Upper lobe of right lung (tissue), 1 donor: ENCODE measurements at places on chromosomes 3 and 15. TPM values are rescaled to one million over a fixed set of nuclear protein-coding genes. Genes with fewer than 3 reads are reported as not detected.

- DNase-seq = no peak
Measured at GRCh38 chr3:39140341-39140971, 12.9 kb downstream of the CSRNP1 start.

DNA sequence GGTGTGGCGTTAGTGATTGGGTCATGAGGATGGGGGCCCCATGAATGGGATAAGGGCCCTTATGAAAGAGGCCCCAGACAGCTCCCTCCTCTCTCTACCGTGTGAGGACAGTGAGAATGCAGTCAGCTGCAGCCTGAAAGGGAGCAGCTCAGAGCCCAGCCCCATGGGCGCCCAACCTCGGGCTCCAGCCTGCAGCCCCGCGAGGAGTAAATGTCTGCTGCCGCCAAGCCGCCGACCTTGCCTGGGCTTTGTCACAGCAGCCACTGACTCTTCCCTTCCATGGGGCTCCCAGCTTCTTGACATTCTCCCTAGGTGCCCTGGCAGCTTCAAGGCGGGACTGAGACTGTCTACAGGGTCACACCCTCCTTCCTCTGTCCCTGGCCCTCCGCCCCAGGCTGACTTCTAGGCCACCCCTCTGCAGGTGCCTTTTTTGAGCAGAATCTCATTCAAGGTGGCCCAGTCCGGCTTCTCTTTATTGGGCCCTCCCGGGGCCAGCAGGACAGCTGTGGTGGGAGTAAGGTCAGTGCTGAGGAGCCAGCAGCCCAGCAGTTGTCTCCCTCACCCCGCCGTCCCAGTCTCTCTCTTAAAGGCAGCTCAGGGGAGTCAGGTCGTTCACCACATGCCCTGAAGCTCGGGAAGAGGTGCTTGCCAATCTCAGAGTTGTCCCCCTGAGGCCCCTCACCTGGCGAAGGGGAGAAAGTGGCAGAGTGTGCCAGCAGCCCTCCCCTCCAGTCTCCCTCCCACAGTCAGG lies 18.7 kb upstream of the PRR20G start:
- no peak for DNase-seq

- no peak for DNase-seq
Measured at GRCh38 chr3:17749281-17749680, 6.8 kb upstream of the TBC1D5 start.

GRCh38 chr15:92596623-92597022 lies 59.0 kb downstream of the FAM174B start:
- DNase-seq = no peak

- DNase-seq = no peak
Measured at GRCh38 chr3:150887031-150887430, 18.2 kb downstream of the MINDY4B start.

The KBTBD8 gene
- 6.0 TPM for total RNA-seq

GRCh38 chr15:60223176-60223575 lies 174.6 kb downstream of the ANXA2 start:
- no peak for DNase-seq

DNA sequence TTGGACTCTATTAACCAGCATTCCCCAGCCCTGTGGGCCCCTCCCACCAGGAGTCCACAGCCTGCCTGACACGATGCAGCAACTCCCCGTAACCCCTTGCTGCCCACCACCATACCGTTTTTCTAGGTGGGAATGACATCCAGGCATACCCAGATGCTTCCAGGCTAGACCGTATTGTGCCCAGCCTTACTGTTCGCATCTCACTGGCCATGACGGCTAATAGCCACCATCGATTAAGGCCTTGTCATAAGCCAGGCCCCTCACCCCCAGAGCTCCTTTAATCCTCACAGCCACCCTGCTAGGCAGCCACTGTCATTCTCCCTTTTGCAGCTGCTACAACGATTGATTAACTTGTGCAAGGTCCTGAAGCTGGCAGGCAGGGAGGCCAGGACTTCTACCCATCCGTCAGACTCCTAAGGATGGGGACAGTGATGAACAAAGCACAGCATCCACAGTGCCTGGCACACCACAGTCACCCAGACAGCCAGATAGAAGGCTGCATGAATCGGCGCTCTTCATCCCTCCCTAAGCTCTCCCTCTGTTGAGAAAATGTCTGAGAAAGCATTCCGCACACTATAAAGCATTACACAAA lies 60.0 kb upstream of the FLNB start:
- DNase-seq = no peak

GRCh38 chr3:188043891-188044290 lies 110.1 kb upstream of the LPP start:
- no peak for DNase-seq

The ACKR2 gene
- 5.2 TPM for total RNA-seq

DNA sequence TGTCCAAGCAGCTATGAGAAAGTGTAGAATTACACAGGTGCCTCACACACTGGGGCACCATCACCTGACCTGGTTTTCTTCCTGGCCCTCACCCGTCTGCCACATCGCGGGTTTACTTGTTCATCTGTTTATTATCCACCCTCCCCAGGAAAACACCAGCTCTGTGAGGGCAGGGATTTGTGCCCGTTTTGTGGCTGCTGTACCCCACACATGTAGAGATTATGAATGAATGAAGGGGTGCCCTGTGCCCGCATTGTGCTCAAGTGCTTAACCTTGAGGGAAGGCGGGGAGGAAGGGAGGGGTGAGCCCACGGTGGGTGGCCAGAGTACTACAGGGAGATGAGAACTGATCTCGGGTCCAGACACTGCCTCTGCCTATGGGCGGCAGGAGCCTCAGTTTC lies 108.4 kb downstream of the WNT7A start:
- no peak for DNase-seq

- DNase-seq = no peak
Measured at GRCh38 chr3:53069422-53070068, 23.7 kb upstream of the SFMBT1 start.

The FBXO40 gene
- 0.09 TPM for total RNA-seq

The KCNMB2 gene
- total RNA-seq = 1.2 TPM

GRCh38 chr3:31013843-31014242 lies 119.4 kb upstream of the GADL1 start:
- no peak for DNase-seq

- DNase-seq = no peak
Measured at GRCh38 chr3:188877381-188877780, 294.4 kb upstream of the TPRG1 start.

GRCh38 chr15:66226736-66227135 lies 26.8 kb downstream of the MEGF11 start:
- peak; percentile 25 for DNase-seq

- DNase-seq = no peak
Measured at GRCh38 chr3:107897471-107898061, 193.3 kb downstream of the CD47 start.

GRCh38 chr3:32126305-32127015 lies 20.0 kb downstream of the GPD1L start:
- DNase-seq = no peak

GRCh38 chr15:62094388-62094787 lies 27.6 kb downstream of the C2CD4A start:
- no peak for DNase-seq

The TERC gene
- 5.4 TPM for total RNA-seq

- DNase-seq = no peak
Measured at GRCh38 chr3:52506266-52506966, 11.3 kb downstream of the STAB1 start.

GRCh38 chr15:62766599-62766998 lies 275.9 kb upstream of the TPM1 start:
- DNase-seq = no peak

DNA sequence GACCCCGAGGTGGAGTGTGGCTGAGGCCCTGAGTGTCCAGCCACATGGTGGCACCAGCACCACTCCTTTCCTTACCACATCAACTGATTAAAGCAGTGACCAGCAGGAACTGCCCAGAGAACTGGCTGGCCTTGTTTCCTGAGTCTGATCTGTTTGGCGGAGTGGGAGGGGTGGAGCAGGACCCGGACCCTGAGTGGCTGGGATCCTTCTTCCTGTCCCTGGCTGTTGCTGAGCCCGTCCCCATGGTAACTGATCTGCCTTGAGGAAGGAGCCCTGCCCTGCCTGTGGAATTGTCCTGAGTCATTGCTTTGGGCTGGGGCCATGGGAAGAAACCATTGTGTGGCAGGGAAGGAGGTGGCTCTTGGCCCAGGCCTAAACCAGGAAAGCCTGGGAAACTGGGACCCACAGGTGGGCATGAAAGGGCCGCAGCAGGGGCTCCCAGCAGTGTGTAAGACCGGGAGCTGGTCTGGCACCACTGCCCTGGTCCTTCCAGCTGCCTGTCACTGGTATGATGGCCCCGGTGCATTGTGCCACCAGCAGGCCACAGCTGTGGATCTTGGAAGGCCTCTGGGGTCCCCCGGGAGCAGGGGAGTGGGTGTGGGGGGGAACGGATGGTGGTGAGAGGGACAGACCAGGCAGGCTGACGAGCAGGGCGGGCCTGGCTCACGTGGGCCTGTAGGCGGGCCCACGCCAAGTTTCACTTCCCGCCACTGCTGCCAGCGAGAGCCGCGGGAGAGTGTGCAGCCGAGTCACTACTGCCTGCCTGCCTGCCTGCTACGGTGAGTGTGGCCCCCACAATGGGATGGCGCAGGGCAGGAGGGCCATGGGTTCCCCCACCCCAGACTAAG lies 19.2 kb downstream of the ATRIP start:
- peak; percentile 95 for DNase-seq

The ZDHHC23 gene
- total RNA-seq = 15.0 TPM

- no peak for DNase-seq
Measured at GRCh38 chr3:157491136-157491535, 12.1 kb downstream of the VEPH1 start.

The TMEM108 gene
- 15.4 TPM for total RNA-seq

DNA sequence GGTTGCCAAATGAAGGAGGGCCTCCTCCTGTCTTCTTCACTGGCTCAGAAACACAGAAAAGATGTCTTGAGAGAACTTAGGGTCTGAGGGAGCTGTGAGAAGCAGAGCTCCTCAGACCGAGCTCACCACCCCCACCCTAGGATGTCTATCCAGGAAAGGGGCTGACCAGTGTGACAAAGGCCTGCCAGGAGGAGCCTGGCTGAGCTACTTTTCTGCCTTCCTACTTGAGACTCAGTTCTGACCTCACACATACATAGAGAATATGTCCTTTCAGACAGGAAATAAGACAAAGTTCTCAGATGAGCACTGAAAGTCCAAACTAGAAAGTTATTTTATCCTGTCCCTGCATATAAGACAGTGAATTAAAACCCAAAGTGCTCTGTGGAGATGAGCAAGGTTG lies 54.5 kb downstream of the KIF9 start:
- DNase-seq = no peak

DNA sequence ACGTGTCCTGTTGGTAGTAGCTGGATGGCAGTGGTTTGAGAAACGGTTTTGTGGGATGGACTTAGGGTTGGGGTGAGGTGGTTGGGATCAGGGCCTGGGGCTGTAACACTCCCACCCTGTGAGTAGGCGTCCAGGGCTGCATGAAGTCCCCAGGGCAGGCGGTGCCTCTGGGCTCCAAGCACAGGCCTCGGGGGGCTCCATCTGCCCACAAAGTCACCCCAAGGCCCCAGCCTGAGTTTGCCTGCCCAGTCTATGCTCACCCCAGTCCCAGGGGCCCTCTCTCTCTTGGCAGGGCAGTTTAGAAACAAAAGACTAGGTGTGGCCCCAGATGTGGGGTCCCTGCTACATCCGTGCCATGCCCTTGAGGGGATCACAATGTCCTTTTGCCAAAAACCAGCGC lies 86.9 kb upstream of the PRR23E start:
- DNase-seq = no peak

The SQOR gene
- total RNA-seq = 103 TPM

The MTHFS gene
- 40.4 TPM for total RNA-seq

DNA sequence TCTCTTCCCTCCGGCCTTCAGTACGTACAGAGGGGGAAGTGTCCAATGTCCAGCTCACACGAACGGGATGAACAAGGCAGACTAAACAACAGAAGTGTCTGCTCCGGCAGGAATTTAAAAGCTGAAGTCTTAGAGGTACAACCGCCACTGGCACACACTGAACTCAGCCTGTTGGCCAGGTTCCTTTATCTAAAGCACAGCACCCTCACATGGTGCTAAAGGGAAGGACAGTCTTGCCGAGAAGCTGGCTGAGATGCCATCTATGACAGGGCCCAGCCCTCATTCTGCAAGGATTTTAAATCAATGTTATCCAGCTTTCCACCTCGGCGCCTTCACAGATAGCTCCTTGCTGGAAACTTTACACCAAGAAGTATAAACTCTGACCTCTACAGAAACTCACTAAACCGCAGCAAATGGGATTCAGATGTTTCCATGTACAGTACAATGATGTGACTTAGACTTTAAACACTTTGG lies 2.8 kb downstream of the ADAMTS17 start:
- no peak for DNase-seq

DNA sequence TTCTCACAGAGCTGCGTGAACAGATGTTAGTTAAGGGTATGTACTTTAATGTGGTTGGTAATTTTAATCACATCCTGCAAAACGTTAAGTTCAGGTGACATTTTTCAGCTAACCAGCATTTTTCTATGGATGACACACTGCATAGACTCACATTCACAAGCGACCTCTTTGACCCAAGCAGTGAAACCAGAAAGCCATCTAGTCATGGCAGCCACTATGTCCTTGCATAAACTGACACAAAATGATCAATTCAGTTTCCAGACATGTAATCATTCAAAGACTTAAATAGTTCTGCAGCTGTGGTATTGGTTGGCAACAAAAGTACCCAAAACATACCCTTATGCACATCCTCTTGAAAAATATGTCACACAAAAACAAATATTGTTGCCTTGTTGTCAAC lies 7.4 kb upstream of the CAPN7 start:
- DNase-seq = no peak

GRCh38 chr3:133987136-133987535 lies 42.6 kb downstream of the SLCO2A1 start:
- no peak for DNase-seq

DNA sequence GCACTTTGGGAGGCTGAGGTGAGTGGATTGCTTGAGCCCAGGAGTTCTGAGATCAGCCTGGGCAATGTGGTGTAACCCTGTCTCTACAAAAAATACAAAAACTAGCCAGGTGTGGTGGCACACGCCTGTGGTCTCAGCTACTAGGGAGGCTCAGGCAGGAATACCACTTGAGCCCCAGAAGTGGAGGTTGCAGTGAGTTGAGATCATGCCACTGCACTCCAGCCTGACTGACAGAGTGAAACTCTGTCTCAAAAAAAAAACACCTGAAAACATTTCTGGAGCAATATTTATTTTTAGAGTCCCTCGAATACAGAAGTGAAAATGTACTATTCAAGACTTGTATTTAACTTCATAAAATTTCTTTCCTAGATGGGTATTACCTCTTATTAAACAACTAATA lies 4.6 kb downstream of the SPCS1 start:
- DNase-seq = no peak

DNA sequence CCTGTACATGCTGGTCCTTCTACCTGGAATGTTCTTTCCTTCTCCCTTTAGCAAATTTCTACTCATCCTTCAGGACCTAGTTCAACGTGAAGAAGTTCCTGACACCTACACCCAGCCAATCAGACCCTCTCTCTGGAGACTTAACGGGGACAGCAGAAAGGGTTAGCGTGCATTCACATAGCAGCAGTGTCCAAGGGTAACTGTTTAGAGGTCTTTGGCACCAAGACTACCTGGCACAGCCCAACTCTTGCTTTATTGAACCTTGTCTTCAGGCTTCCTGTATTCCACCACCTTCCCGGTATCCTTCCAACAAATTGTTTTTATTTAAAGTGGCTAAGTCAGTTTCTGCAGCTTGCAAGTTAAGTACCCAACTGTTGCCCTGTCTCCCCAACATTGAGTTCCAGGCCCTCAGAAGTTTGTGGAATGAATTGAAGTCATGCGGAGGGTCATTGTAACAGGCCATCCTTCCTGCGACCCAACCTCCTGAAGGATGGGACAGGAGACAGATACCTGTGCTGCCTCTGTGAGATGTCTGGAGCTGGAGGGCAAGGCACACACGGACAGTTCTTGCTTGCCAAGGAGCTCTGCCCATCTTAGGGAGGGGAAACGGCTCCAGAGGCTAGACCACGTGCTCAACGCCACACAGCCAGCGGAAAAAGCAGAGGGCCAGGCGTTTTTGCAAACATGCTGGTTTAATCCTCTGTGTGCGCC lies 14.4 kb upstream of the WNT7A start:
- DNase-seq = no peak
